ENCODE measurements at places on chromosomes 11 and 22.

DNA sequence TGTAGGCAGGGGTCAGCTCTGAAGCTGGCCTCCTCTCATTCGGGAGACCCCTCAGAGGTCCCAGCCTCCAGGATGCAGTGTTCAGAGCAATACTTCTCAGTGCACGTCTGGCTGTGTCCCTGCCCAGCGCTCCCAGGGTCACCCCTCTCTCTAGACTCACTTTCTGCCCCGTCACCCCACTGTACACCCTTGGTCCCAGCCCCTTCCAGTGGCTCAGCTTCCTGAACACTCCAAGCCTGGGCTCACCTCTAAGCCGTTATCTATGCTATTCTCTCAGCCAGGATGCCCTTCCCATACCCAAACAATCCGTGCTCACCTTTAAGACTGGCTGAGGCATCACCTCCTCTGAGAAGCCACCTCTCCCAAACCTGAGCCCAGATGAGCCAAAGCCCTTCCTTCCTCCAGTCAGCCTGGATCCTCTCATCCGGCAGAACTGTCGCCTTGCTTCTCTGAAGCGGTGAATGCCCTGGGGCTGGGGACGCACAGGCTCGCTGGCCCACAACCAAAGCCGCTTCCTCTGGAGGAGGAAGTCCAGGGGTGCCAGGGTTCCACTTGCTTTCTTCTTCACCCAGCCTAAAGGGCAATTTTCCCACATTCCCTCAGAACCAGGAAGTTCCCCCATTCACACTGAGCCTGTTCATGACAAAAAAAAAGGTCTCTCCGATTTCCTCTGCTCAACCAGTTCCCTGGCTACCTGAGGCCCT, 13.7 kb upstream of the CDKN1C start:
- no peak for DNase-seq

DNA sequence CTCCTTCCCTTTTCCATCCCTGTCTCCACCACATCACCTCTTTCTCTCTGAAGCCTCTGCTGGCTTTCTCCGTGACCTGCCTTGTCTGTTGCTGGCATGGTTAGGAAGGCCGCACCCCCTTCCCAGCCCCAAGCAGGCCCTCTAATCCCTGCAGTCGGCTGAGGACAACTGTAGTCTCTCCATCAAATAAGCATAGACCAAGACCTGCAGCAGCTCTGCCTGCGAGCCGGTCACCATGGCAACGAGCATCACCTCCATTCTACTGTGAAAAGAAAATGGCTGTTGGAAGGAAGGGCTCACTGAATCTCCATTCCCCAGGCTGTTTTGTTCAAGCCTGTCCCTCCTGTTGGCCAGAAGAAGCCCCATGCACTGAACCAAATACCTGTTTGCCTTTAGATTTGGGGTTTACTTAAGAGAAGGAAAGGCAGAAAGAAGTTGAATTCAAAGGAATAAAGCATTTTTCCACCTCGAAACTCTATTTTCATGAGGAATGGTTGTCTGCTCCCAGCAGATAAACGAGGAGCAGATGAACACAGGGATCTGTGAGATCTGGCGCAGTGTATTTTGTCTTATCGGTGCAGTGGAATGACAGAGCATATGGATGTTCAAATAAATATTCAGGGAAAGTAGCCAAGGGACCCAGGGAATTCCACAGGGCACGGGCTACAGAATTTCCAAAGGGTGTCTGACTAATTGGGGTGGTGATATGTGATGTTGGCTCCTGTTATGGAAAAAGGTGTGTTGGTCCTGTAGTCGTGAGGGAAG, 113.1 kb upstream of the TTC12 start:
- DNase-seq = no peak

- DNase-seq = no peak
These were observed 741.4 kb downstream of the NTM start for GRCh38 chr11:132111838-132112237.

DNA sequence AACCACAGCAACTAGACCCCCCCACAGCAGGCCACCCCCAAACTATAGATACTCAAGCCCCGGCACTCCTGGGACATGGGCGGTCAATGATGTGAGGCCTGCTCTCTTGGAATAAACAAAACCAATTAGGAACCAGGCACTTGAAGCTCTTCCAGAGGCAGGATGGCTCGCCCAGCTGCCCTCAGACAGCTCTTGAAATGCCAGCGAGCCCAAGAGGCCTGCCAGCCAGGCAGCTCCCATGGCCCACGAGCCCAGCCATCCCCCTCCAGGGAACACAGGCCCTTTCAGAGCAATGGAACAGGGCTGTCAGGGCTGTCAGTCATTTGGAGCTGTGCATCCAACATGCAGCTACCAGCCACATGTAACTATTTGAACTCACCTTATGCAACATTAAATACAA, 34.0 kb upstream of the TFIP11 start:
- DNase-seq = no peak

DNA sequence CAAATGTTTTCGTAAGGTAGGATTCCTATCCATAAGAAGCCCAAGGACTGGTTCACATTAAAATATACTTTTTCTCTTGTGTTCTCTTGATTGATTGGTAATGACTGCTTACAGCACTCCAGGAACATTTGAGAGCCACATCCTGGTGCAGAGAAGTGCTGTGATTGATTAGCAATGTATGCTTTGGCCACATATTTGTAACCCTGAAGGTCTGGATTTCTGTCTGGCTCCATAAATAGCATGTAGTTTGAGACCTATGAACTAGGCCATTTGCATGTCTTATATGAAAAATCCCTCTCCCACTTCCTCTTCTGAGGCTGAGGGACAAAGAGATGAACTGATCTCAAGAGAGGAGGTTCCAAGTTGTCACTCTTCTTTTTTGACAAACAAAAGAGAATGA, 49.3 kb upstream of the CD44 start:
- DNase-seq = no peak

DNA sequence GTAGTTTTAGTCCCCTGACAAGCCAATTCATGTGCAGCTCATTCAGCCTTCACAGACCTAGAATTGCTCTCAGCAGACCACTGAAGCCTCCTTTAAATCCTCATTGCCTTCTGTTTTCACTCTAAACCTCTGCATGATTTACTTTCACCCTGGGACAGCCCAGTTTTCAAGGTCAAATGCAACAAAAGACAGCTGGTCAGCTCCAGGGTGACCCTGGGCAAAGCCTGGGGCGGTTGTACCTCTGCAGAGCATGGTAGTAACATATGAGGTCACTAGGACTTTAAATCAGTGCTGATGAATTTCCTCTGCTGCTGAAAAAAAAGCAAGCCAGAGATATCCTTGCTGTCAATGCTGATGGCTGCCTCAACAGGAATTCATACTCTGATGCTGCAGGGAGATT, 62.2 kb downstream of the SERGEF start:
- no peak for DNase-seq

- peak; percentile 78 for DNase-seq
These were observed 10.6 kb downstream of the SLC6A5 start for GRCh38 chr11:20609727-20610707.

DNA sequence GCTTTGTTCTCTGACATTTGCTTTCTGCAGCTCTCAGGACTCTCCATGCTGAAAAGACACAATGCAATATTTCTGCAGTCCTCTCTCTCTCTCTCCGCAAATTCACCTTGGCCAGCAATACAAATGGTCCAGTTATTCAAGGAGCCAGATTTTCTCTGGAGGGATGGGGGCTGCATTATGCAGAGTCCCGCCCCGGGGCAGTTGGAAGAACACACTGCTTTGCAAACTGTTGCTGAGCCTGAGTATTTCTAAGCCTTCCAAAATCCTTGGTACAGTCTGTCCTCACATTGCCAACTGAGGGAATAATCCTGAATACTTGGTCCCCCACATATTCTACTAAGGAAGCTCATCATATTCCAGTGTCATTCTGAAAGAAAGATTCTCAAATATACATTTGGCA, 94.3 kb upstream of the ZC3H12C start:
- DNase-seq = no peak

GRCh38 chr11:13956988-13957387, 5.5 kb upstream of the SPON1 start:
- DNase-seq = no peak

DNA sequence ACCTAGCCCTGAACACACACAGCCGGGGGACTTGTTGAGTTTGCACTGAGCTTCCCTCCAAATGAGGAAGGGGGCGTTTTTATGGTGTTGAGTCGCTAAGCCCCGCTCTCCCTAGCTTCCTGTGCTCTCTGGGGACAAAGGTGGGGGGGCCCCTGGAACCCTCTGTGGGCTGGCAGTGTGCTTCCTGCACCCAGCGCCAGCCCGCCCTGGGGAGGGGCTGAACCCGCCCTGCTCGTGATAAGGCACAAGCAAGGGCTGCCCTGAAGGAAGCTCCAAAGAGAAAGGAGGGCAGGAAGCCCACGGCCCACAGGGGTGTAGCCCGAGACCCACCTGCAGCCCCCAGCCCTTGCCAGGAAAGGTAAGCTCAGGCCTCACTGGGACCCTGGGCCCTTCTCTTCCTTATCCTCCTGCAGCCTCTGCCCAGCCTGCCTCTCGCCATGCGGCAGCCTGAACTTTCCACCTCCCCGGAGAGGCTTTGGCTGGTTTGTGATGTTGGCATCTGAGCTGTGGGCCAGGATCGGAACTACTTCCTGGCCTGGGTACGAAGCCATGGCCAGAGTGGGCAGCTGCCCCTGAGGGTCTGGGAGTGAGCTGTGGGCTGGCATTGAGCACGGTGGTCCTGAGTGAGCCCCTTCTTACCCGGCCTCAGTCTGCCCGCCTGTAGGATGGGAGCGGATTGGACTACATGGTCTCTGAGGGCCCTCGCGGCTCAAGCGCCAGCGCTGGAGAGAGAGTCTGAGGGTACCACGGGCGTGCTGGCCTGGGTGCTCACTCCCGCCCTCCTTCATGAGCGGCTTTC, at the start of gene FERMT3:
Gene FERMT3 (plus strand): TSS at position 265 of the 799 bp plus-strand sequence. CDS start 644 bp downstream, outside the sequence.
- DNase-seq = no peak

DNA sequence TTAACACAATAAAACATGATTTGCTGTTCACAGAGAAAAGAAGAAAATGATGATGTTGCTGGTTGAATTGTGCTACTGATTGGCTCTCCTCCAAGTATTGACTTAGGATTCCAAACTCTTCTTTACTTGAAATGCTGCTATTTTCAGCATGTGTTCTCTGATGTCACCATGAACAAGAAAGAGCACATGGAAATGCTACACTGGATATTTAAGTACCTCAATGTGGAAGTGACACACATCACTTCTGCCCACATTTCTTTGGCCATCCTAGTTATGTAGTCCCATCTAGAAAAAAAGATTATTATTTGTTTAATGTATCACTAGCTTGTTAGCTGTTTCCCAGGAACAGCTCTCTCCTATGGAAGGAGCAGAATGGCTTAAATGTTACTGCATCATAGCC, 27.2 kb downstream of the OR52B2 start:
- DNase-seq = no peak

- DNase-seq = no peak
These were observed 78.0 kb downstream of the HORMAD2 start for GRCh38 chr22:30158277-30158676.

DNA sequence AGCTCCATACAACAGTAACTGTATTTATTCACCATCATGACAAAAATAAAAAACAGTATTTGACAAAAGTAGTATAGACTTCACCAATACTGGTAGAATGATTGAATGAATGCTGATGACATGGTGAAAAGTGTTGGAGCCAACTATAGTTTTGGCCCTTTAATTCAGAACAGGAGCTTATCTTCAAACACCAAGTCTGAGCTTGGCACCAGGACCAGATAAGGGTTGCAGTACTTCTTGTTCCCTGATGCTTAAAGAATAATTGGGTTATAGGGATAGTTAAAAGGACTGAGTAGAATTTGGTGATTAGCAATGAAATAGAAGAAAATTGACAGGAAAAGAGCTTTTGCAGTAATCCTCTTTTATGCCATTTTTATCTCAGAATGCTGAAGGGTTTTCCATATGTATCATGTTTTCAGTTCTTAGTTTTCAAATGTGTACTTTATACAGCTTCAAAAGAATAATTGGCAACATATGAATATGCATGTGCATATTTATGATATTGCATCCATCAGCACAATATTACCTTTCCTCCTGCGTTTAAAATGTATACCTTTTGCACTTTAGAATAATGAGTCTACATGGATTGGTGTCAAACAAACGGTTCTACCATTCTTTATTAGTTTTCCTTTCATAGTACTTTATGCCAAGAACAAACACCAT, 214.2 kb upstream of the ARHGAP42 start:
- no peak for DNase-seq

DNA sequence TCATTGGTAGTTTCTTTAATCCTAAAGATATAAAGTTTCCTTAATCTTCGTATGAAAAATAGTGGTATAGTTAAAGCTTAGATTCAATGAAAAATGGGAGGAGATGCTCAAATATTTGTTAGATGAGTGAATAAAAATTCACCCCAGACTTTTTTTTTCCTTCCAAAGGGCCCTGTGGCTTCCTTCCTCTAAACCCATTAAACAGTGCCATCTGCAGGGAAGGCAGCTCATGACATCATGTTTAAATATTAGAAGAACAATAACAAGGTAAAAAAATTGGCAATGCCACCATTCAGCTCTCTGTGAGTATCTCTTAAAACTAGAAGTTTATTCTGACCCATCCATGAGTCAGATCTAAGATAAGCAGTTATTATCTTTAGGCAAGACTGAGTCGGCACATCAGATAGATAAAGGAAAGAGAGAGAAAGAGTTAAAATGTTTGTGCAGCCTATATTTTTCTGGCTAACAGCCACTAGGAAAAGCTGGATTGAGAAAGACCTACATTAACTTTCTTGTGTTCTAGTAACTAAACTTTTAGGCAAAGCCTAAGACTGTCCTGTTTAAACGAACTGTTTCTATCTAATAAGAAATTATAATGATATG, 19.1 kb upstream of the OOSP1 start:
- peak; percentile 42 for DNase-seq

DNA sequence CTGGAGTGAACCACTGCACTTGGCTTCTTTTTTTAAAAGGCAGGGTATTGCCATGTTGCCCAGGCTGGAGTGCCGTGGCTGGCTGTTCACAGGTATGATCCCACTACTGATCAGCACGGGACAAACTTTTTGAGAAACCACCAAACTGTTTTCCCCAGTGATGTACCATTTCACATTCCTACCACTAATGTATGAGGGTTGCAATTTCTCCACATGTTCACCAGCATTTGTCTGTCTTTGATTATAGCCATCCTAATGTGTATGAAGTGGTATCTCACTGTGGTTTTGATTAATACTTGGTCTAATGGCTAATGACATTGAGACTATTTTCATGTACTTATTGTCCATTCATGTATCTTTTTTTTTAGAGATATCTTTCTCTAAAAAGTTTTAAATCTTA, 41.5 kb upstream of the EP300 start:
- no peak for DNase-seq

- no peak for DNase-seq
These were observed 7.4 kb downstream of the XRRA1 start for GRCh38 chr11:74941492-74941891.

DNA sequence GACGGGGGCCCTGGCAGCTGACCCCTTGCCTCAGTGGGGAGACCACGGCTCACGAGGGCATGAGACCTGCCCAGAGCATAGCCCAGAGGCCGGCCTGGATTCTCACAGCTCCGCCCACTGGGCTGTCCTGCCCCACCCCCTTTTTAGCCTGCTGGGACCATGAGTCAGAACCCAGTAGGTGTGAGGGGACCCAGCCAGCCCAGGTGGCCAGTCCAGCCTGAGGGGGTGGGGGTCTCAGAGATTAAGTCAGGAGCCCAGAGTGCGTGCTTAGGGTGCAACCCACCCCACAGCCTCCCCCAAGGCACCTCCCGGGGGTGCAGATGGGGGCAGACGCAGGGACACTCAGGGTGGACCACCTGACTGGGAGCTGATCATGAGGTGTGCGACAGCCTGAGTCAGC, 40.1 kb upstream of the PPARA start:
- peak; percentile 87 for DNase-seq

Data from adrenal gland (tissue), 19 donors.